IMR-90 (cell line): ENCODE measurements at places on chromosomes 1 and 21. TPM values are rescaled to one million over a fixed set of nuclear protein-coding genes. Genes with fewer than 3 reads are reported as not detected.

- DNase-seq = no peak
Observed at GRCh38 chr1:168092566-168093355, 44.0 kb downstream of the GPR161 start.

GRCh38 chr1:18132711-18133541 is 25.3 kb downstream of the IGSF21 start:
- DNase-seq = no peak

The HSD3B1 gene
- not detected in 2 replicates for total RNA-seq

DNA sequence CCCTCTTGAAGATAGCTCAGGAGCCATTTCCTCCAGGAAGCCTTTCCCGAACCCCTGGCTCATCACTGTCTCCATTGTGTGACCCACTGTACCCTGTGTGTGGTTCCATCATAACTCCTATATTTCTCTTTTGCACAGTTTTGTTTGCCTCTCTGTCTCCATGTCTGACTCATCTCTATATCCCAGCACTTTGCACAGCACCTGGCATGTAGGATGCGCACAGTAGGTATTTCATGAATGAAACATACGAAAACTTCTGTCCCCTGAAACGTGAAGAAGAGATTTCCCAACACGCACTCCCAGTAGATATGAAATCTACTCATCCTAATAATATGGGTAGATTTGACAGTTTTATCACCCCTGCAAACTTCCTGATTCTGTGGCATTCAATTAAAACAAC is 275.2 kb downstream of the NFIA start:
- no peak for DNase-seq

GRCh38 chr1:8965121-8965820 is 19.6 kb downstream of the CA6 start:
- no peak for DNase-seq

The RUNX1 gene
- total RNA-seq = 16.7 and 56.5 TPM in 2 replicates

GRCh38 chr1:96525657-96526557 is 195.7 kb upstream of the PTBP2 start:
- no peak for DNase-seq

The CFHR1 gene
- not detected in 2 replicates for total RNA-seq

GRCh38 chr1:109801791-109802135 is 38.0 kb upstream of the EPS8L3 start:
- DNase-seq = no peak

DNA sequence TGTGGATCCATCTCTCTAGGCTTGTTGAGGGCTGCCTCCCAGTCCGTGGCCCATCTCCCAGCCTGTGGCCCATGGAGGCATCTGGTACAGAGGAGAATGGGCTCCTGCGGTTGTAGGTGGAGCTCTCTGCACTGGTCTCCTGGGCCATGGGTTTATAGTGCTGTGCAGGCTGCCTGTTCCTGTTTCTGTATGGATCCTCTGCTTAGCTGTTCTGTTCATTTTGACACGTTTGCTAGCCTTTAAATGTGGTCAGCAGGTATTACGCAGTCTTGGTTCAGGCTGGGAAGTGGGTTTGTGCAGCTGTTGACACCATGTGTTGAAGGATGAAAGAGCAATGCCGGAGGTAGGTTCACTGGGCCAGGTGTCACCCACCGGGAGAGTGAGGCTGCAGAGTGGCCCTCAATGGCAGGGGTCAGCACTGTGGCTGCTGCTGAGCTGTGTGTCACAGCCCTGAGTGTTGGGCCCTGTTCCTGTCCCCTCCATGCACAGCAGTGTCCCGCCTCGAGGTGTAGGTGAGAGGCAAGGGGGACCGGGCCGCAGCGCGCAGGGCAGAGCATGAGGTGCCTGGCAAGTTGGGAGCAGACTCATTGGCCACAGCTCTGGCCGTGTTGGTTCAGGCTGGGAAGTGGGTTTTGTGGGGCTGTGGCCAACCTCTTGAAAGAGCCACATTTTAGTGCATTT is 39.0 kb downstream of the SNAP47 start:
- DNase-seq = no peak

The CSMD2 gene
- total RNA-seq = under 0.01 and 0.28 TPM in 2 replicates
